ENCODE measurements at places on chromosomes 11 and 22.
A peak's percentile ranks its signal among the peaks of the same experiment; 100 is the strongest.

- no peak for DNase-seq
Observed at GRCh38 chr22:42273855-42274451, 3.5 kb upstream of the TCF20 start.

DNA sequence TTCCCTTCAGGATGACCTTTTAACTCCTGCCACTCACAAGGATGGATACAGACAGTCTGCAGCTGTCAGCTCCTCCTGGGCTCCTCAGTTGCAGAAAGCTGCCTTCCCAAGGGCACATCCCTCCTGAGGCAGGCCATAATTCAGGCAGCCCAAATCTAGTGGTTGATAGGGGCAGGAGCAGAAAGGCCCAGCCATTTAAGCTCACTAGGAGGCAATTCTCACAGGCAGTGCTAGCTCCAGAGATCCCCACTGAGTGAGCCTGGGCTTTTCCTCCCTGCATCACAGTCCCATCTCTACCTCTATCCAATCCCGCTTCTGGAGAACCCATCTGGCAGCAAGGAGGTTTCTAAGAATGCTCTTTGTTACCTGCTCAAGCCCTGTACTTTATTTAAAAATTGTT is 200.6 kb downstream of the ARHGAP42 start:
- DNase-seq, result no peak

- DNase-seq, result no peak
Observed at GRCh38 chr11:34977089-34977912, 60.9 kb downstream of the PDHX start.

- no peak for DNase-seq
Observed at GRCh38 chr22:39908737-39909136, 7.9 kb downstream of the GRAP2 start.

- no peak for DNase-seq
Observed at GRCh38 chr11:17751558-17751957, 17.0 kb downstream of the KCNC1 start.

- no peak for DNase-seq
Observed at GRCh38 chr11:115348416-115348815, 155.8 kb downstream of the CADM1 start.

GRCh38 chr11:131717616-131718015 is 347.2 kb downstream of the NTM start:
- no peak for DNase-seq

DNA sequence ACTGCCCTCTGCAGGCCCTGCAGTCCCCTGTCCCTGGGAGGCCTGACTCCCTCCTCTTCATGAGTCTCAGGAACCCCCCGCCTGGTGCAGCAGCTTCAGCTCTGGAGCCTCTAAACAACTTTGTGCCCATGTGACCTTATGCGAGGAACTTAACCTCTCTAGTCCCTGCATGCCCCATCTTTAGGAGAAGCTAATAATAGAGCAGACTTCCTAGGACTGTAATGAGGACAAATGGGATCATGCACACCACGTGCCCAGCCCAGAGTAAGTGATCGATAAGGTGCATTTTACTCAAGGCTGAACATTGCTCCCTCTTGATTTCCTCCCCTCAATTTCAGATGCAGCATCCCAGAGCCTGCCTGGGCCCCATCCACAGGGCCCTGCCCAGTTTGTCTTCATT is 19.0 kb downstream of the KCNJ4 start:
- no peak for DNase-seq

DNA sequence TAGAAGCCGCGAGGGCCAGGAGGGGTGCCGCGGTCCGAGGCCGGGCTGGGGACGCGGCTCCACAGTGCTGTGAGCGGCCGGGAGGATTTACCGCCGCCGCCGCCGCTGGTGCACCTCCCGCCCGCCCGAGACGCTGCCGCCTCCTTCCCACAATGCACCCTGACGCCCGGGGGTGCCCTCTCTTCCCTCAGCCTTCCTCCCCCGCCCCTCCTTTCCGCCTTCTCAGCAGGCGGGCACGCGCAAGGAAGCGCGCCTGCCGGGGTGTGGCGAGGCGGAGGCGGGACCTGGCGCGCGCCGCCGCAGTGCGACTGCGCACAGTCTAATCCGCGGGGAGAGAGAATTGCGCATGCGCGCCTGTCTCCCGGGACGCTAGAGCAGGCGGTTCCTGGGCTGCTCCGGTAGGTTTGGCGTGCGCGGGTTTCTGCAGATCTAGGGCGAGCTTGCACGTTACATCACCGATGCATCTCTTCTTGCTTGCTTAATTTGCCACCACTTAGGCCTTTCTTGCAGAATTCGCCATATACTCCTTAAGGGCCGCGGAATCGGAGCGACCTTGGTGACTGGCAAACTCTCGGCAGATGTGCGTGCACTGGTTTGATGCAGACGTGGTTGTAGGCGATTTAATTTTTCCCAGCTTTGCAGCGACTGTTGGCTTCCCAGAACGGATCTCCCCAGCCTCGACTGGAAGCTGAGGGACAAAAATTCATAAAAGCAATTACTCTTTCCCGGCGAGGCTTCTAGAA is at the start of the genes GVQW3 and THAP12:
TSS of gene GVQW3 (plus strand) at position 347 of the 743 bp plus-strand sequence. CDS start 506 bp downstream, outside the sequence.
TSS of gene THAP12 (minus strand) at position 156 of the 743 bp plus-strand sequence. CDS start 296 bp downstream, outside the sequence.
- peak; percentile 89 for DNase-seq

GRCh38 chr11:108938604-108939003 is 273.7 kb downstream of the DDX10 start:
- DNase-seq, result no peak

DNA sequence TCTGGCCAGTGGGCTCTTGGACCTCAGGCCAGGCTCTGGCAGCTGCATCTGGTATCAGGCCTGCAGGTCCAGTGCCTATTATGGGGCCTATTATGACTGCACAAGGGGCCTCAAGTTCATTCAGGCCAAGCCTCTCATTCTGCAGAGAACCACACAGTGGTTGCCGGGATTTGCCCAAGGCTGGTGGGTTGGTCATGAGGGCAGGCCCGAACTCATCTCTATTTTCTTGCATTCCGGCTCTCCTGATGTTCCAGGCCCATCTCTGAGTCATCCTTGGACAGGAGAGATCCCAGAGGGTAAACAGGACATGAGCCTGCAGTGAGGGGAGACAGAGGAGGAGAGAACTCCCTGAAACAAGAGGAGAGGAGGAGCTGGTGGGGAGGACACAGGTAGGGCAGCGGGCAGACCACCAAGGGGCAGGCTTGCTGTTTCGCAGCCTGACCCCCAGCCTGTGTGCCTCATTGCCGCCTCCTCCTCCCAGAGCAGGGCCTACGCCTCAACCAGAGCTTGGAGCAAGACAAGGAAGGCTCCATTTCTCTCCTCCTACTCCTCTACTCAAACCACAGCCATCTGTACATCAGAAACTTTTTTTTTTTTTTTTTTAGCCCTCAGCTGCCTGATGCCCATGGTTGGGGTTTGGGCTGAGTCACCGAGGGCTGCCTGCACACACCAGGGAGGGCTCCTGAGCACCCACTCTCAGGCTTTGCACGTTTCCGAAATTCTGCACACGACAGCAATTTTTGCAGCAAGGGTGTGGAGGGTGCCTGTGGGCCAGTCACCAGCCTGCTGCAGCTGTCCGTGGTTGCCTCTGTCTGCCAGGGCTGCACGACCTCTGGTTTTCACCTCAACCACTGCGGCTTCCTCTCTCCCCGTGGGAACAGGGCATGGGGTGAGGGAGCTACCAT is 12.7 kb upstream of the TREH start:
- DNase-seq, result peak; percentile 24

DNA sequence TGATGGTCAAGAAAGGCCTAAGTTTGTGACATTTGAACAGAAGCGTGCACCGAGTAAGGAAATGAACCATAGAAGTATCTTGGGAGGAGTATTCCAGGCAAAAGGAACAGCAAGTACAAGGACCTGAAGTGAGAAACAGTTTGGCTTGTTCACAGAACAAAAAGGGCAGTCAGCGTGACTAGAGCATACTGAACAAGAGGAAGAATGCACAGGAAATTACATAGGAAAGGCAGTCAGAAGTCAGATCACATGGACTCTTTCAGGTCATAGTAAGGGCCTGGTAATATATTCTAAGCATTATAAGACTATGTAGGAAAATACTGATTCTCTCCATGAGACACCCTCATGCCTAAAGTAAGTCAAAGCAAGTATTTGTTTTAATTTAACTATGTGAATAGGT is 52.3 kb upstream of the GAB2 start:
- no peak for DNase-seq

GRCh38 chr11:16561150-16561549 is 177.3 kb upstream of the C11orf58 start:
- no peak for DNase-seq

DNA sequence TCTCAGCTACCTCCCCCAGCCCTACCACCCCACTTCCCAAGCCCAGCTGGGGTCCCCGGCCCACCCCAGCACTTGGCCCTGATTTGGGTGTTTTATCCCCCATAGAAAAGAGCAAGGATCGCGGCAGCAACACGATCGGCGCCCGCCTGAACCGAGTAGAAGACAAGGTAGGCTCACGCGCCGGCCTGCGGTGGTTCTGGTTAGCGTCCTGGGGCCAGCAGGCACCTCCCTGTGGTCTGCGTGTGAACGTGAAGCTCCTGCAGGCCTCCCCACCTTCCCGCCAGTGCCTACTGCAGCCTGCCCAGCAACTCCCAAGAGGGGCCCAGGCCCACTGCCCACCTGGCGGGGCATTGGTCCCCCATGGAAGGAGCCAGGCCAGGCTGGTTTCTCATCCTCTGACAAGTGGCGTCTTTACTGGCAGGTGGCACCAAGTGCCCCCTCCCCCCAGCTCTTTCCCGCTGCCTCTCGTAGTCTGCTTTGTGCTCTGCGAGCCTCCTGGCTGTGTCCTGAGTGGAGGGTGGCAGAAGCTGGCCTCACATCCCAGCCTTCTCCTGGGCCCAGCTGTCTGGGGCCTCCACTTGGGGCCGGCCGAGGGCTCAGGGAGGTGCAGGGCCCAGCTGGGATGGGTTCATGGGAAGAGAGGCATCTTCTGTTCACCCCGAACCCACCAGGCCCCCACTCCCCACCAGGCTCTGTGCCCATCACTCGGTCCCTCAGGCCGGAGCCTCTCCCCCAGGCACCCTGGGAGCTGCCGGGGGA is 78.3 kb upstream of the KCNQ1OT1 start:
- no peak for DNase-seq

DNA sequence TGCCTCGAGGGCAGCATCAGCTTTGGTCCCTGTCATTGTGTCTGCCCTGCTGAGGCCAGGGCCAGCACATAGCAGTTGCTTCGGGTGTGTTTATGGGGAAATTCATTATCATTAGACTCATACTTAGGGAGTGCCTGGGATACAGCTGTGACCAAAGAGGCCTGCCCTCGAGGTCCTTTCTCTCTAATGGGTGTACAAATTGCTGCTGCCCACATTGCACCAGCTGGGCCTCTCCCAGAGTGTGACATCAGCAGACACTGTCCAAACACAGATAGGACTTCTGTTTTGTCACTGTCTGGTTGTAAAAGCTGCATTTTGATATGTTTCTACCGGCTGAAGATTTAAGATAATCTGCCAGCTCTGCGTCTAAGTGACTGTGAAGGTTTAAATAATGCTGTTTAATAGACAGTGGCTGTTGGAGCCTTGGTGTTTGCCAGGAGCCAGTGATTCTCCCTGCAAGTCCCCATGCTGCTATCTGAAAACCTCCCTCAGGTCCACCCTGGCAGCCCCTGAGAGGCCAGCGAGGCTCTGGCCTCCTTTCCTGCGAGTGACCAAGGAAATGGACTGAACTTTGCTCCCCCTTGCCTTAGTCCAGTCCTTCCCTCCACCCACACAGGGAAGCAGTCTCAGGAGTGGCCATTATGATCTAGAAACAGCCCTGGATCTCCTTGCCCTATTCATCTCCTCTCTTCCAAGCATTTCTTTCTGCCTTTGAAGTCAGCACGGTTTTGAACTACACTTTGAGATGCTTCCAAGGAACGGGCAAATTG is 505.2 kb downstream of the TBC1D22A start:
- no peak for DNase-seq

- DNase-seq, result no peak
Observed at GRCh38 chr11:16790486-16791190, 52.2 kb downstream of the C11orf58 start.

- DNase-seq, result no peak
Observed at GRCh38 chr22:46569055-46569847, 31.8 kb upstream of the CELSR1 start.

DNA sequence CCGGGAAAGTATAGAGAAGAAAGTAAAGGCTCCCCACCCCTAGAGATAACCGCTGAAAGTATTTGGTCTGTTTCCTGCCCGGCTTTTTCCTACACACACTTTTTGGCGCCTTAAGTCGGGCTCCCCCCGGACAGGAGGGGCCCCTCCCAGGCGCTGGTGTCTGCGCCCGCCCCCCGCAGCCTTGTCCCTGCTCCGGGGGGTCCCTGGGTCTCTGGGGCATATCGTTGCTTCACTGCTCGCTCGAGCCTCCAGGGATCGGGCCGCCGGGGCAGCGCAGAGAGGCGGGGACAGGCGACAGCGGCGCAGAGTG is 928 bp upstream of the CRACR2B start:
- DNase-seq, result no peak

- no peak for DNase-seq
Observed at GRCh38 chr22:18968011-18968749, 32.1 kb upstream of the PRODH start.

DNA sequence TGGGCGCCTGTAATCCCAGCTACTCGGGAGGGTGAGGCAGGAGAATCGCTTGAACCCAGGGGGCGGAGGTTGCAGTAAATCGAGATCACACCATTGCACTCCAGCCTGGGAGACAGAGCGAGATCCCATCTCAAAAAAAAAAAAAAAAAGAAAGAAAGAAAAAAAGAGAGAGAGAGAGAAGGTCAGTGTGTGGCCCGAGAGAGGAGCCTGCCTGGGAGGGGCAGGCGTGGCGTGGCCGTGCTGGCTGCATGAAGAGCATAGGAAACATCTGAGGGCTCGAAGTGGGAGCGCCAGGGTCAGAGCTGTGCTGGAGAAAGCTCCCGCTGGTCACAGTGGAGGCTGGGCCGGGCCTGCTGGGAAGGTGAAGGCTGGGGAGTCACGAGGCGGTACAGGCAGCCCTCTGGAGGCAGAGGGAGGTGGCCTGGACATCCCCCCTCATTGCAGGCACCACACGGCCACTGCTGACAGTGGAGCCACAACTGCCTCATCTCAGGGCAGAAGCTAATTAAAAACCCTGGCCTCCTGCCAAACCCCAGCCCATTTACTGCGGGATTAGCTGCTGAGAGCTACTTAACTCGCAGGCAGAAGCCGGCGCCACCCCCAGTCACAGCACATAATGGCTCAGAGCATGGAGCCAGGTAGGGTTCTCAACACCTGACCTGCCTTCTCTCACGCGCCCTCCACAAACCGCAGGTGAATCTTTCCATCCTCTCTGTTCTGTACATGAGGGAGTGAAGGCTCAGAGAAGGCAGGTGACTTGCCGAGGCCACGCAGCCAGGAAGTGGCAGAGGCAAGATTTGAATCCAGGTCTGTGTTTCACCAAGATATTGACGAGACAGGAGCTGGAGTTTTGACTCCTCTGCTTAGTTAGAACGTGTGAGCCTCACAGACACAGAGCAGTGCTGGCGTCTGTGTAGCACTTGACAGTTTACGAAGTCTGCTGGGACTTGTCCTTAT is 32.6 kb downstream of the NFAM1 start:
- DNase-seq, result no peak

GRCh38 chr11:72217841-72218240 is 1.2 kb downstream of the FOLR2 start:
- no peak for DNase-seq

GRCh38 chr11:133697161-133697560 is 148.2 kb downstream of the SPATA19 start:
- no peak for DNase-seq

GRCh38 chr11:78390809-78391208 is 26.8 kb downstream of the GAB2 start:
- no peak for DNase-seq

Measured in stimulated activated CD4-positive, alpha-beta T cell treated with anti-CD3 and anti-CD28 coated beads, Interleukin-1b, Interleukin-23, amount 100 ng/mL, for 1 hour (primary cell).